Esophagus squamous epithelium (tissue), 5 donors: ENCODE measurements at places on chromosomes 4 and X. TPM values are rescaled to one million over a fixed set of nuclear protein-coding genes. Genes with fewer than 3 reads are reported as not detected.

The TENM3 gene
- 0.64 TPM for total RNA-seq

- no peak for DNase-seq
Measured at GRCh38 chrX:141641138-141641537, 51.6 kb downstream of the SPANXA2 start.

- no peak for DNase-seq
Measured at GRCh38 chr4:88315460-88316017, 31.2 kb upstream of the PPM1K start.

- DNase-seq, result no peak
Measured at GRCh38 chrX:118724775-118725174, 2.6 kb upstream of the IL13RA1 start.

DNA sequence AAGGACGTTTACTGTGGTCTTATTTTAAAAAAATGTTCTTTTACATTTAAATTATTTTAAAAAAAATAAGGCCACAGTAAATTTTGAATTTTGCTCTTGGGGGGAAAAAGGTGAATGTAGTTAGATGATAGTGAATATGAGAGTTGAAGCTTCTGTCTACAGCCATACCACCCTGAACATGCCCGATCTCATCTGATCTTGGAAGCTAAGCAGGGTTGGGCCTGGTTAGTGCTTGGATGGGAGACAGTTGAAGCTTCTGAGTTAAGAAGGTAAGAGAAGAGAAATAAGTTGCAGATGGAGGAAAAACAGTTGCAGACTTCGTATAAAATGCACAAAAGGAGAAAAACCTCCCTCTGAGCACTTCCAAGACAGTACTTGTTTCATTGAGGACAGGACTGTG lies 115.6 kb upstream of the NR3C2 start:
- DNase-seq, result no peak

DNA sequence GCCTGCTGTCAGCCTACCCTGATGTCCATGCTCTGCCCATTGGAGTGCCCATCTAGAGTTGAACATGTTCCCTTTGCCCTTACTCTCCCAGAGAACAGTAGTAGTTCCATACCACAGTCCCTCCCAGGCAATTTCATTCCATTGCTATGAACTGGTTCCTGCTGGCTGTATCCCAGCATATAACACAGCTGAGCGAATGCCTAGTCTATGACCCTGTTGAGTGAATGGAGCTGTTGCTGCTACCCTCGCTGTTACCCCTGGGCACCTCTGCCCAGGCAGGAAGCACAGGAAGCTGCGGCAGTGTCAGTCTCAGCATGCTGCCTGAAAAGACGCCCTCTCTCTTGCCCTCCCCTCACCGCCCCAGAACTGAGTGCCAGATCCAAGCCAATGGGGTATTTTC lies 73.3 kb downstream of the SOX3 start:
- no peak for DNase-seq

GRCh38 chr4:114654592-114654991 lies 56.0 kb downstream of the UGT8 start:
- DNase-seq, result no peak

GRCh38 chr4:184513802-184514120 lies 39.4 kb upstream of the IRF2 start:
- DNase-seq, result no peak

- no peak for DNase-seq
Measured at GRCh38 chr4:101205916-101206315, 141.4 kb downstream of the PPP3CA start.

- DNase-seq, result no peak
Measured at GRCh38 chrX:69311936-69312670, 146.8 kb upstream of the PJA1 start.

DNA sequence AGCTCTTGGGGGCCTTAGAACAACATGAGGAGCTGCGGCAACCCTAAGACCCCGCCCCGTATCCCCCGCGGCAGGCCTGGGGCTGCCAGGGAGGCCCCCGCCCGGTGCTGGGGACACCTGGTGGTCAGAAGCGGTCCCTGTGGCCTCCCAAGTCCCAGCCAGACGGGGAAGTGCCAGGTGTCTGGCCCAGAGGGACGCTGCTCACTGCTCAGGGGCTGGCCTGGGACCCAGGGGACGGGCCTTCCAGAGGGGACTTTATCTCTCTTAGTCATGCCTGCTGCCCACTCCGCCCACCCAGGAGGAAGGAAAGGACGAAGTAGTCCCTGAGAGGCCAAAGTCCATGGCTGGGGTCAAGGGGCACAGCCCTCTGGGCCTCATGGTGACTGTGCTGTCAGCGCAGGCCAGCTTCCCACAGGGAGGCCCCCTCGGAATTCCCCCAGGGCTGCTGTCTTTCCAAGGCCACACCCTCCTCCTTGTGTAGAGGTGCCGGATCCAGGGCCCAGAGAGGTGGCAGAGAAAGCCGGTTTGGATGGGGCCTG lies 31.0 kb upstream of the HTRA3 start:
- DNase-seq, result no peak

DNA sequence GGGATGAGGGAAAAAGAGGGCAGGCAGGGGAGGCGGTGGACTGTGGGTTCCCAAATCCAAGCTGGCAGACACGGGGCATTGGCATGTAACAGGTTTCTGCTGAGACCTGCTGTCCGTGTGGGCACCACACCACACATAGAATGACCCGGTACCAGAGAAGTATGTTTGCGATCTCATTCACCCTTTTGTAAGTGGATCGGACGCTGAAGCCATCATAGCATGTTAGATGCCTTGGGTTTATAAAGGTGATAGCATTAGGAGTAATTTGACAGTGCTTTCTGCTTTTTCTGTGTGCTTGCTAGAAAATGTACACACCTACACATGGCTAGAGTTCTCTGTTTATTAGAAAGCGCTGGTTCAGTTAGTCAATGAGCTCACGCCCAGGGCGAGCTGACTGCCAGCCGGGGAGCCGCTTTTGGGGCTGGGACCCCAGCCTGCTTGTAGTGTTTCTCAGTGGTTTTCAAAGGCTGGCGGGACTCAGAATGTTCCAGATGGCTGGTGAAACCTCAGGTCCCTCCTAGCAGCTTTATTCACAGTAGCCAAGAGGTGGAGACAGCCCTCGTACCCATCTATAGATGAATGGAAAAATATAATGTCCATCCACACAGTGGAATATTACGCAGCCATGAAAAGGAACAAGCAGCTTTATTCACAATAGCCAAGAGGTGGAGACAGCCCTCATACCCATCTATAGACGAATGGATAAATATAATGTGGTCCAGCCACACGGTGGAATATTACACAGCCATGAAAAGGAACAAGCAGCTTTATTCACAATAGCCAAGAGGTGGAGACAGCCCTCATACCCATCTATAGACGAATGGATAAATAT lies 579 bp downstream of the IL3RA start:
- DNase-seq, result no peak

DNA sequence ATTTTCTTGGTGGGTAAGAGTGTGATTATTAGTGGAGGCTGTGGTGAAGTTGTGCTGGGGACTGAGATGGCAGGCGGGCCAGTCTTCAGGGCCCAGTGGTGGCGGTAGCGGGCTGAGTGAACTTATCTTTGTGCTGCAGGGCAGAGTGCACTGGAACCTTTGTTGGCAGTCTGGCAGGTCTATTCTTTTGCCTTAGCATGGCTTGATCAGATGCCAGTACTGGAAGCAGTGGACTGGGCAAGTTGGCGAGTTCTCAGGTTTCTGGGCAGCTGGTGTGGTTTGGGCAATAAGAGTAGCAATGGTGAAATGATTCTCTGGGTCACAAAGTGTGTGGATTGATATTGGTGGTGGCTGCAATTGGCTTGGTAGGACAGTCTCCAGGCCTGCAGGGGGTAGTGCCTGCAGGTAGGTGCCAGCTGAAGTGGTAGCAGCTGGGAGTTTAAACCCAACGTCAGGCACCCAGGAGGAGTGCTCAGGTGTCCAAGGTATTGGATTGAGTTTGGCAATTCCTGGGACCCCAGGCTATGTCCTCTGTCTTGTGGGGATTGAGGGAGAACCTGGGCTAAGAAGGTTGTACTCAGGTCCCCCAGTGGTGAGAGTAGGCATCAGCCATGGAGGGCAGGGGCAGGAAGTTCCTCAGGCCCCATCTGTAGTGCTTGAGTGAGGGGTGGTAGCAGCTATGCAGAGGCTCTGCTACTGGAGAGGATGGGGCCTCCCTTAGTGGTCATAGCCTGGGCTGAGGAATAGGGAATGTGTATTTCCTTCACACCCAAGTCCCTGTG lies 34.9 kb upstream of the SLC25A14 start:
- no peak for DNase-seq

DNA sequence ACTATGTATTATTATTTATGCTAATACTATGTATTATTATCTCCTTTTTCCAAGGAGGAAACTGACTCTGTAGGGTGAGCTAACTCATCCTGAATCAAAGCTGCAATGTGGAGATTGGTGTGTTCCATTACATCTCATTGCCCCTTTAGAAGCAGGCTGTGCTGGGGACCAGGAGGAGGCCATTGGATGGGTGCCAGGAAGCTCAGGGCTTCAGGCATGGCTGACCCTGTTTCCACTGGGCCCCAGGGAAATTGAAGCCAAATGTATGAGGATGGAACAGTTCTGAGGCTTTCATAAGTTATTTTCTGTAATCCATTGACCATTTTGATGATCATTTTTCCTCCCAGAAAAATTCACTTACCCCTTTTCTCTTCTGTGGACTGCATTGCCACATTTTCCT lies 418.8 kb upstream of the ZFP42 start:
- no peak for DNase-seq

DNA sequence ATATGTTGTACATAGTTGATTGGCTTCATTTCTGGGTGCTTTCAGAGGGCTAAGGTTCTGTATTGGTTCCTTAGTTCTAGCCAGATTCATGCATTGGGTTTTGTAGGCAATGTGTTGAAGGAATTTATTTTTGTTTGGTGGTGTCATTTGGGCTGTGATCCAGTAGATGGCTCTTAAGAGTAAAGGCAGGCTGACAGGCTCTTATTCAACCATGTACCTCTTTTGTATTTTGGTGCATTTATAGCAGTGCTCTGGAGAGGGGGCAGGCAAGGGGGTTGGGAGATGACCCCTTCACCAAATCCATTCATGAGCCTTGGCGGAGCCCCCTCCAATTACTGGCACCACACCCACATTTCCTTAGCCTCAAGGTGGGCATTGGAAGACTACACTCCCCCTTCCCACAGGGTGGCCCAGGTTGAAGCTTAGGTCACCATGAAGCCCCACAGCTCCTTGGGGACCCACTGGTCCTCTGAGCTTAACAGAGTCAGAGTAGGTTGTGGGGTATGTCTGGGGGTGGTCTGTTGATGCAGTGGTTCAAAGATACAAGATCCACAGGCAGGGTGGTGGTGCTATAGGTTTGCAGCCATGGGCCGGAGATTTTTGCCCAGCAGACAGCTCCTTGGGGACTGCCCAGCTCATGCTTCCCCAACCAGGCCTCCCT lies 143.0 kb upstream of the GNPDA2 start:
- DNase-seq, result no peak

GRCh38 chrX:114976292-114976691 lies 41.1 kb downstream of the IL13RA2 start:
- no peak for DNase-seq

The ZXDB gene
- total RNA-seq, result 8.4 TPM

DNA sequence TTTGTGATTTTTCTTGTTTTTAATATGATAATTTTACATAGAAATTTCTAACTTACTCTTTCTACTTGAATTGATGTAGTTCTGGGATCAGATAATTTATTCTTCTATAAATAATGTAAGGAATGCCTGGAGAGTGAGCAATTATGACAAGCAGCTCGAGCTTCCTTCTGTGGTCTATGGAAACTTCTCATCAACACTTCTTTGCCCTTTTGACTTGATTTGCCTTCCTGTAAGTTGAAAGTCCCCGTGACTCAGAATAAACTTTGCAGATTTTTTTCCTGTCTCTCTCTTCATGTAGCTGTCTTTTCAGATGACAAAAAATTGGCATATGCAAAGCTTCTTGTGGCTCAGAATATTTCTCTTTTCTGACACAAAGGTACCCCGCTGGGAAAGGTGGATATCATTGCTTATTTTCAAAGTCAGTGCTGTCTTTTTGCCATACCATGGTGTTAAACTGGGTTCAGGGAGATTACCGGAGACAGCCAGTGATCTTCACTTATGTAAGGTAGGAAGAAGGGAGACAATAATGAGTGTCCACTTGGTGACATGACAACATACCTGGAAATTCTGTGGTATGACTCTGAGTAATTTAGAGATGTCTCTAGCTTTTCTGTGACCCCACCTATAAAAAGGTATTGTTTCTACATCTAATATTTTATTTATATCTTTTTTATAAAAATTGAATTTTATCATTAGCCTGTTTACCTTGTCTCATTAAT lies 278.6 kb upstream of the GNPDA2 start:
- no peak for DNase-seq

DNA sequence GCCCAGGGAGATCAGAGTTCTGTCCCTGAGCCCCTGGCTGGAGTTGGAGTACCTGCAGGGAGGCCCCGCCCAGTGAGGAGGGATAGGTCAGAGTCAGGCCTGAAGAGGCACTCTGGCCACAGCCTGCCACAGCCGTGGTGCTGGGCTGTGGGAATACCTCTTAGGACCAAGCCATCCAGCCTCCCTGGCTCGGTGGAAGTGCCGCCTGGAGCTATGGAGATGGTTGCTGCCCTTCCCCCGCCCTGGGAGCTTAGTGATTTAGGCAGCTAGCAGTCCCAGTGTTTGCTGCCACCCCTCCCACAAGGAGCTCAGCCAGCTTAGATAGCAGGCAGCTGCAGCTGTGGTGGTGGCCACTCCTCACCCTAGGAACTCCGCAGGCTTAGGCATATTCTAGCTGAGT lies 446.3 kb upstream of the GNPDA2 start:
- DNase-seq, result no peak

The PRDM8 gene
- 0.11 TPM for total RNA-seq

The COL4A5 gene
- 10.7 TPM for total RNA-seq

DNA sequence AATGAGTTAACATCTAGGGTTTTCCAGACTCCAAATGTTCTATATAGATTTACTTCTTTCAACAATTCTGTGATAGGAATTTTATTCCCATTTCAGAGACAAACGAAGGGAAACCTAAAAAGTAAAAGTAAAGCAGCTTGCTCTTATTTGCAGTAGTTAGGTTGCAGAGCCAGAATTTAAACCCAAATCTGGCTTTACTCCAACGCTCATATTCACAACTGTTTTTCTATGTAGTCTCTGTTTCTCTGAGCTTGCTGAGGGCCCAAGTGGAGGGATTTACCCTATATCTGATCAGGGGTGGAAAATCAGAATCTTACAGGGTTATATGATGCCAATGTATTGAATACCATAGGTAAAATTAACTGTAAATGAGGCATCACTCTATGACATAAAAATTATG lies 599.1 kb upstream of the GRIA3 start:
- no peak for DNase-seq

The XIAP gene
- 29.2 TPM for total RNA-seq

The ARMCX1 gene
- 12.1 TPM for total RNA-seq

GRCh38 chr4:171430495-171430894 lies 382.7 kb upstream of the GALNTL6 start:
- no peak for DNase-seq
